ENCODE measurements at places on chromosomes 16 and 17. TPM values are rescaled to one million over a fixed set of nuclear protein-coding genes. Genes with fewer than 3 reads are reported as not detected.

KIFC3 gene
- 3.1 TPM for polyA plus RNA-seq

MYH1 gene
- 1,180 TPM for polyA plus RNA-seq

CLDN7 gene
- 0.48 TPM for polyA plus RNA-seq

KRTAP9-8 gene
- polyA plus RNA-seq: not detected

RDM1 gene
- not detected for polyA plus RNA-seq

KCNJ12 gene
- polyA plus RNA-seq: 42.7 TPM

CA7 gene
- polyA plus RNA-seq: 0.05 TPM

SGCA gene
- 120 TPM for polyA plus RNA-seq

SDR42E2 gene
- not detected for polyA plus RNA-seq

DNAH17 gene
- 3.5 TPM for polyA plus RNA-seq

CDH5 gene
- 17.7 TPM for polyA plus RNA-seq

CDC27 gene
- polyA plus RNA-seq: 25.5 TPM

PPY gene
- polyA plus RNA-seq: not detected

AP1G1 gene
- polyA plus RNA-seq: 19.7 TPM

COPZ2 gene
- 16.8 TPM for polyA plus RNA-seq

TMC6 gene
- 2.7 TPM for polyA plus RNA-seq

EPN3 gene
- not detected for polyA plus RNA-seq

CDH11 gene
- polyA plus RNA-seq: 0.62 TPM

MPO gene
- 0.26 TPM for polyA plus RNA-seq

EARS2 gene
- polyA plus RNA-seq: 12.1 TPM

CCL18 gene
- 0.04 TPM for polyA plus RNA-seq

CYB5B gene
- 92.8 TPM for polyA plus RNA-seq

GRAP gene
- 1.9 TPM for polyA plus RNA-seq

KCNH6 gene
- polyA plus RNA-seq: not detected

SHBG gene
- polyA plus RNA-seq: 0.26 TPM

TMEM106A gene
- polyA plus RNA-seq: 0.21 TPM

OR3A3 gene
- not detected for polyA plus RNA-seq

PLEKHH3 gene
- 15.8 TPM for polyA plus RNA-seq

CACNG5 gene
- not detected for polyA plus RNA-seq

ABCA9 gene
- polyA plus RNA-seq: 3.4 TPM

KRTAP4-6 gene
- polyA plus RNA-seq: not detected

ZDHHC7 gene
- polyA plus RNA-seq: 26.6 TPM

KRTAP2-3 gene
- not detected for polyA plus RNA-seq

HASPIN gene
- polyA plus RNA-seq: 0.15 TPM
